ENCODE measurements at places on chromosomes 3 and 15.

DNA sequence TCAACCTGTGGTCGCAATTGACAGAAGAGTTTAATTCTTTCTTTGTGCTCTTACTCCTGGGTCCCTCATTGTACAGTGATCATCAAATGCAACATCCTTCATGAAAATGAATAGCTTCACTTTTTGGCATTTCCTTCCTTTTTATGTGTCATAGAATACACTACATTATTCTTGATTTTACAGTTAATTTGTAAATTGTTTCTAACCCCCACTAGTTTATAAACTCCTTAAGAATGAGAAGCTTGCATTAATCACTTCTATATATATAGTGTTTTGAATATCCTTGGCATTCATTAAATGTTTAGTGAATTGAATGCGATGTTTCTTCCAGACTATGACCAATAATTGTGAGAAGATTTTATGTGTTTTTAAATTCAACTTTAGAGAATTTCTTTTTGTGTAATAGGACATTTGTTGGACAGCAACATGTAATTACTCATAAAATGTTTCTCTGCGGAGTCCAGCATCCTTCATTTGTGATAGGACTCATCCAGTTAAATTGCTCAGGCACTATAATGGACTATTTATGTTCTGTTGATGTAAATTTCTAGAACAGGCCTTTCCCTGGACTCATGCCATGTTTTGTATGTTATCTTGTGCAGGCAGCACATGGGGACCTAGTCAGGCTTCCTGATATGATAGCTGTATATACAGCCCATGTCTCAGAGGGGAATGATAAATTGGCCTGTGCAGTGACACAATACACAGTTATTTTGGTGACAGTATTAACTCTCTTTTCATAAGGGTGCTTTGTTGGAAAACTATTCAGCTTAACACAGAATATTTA lies 51.3 kb downstream of the MBNL1 start:
- no peak for DNase-seq

DNA sequence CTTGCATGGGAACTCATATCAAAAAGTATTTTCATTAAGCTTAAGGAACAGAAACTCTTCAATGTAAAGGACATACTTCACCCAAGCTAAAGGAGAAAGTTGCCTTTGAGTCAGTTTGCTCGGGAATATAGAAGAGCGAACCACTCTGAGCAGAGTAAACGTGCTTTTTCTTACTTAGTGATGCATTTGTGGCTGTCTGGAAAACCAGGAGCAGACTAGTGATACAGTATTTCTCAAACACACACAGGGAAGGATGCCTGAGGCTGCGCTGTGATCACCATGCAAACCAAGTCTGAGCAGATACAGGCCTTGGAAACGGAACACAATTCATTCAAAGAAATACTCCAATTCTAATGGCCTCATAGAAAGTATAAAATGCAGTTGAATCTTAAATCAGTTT lies 121.0 kb upstream of the CDIN1 start:
- no peak for DNase-seq

- no peak for DNase-seq
Measured at GRCh38 chr15:69548395-69549180, 96.0 kb downstream of the RPLP1 start.

GRCh38 chr3:177257006-177257405 lies 59.7 kb upstream of the TBL1XR1 start:
- DNase-seq, result no peak

- DNase-seq, result no peak
Measured at GRCh38 chr3:107063351-107063750, 313.9 kb upstream of the CCDC54 start.

- no peak for DNase-seq
Measured at GRCh38 chr15:77021803-77022381, 27.0 kb downstream of the PSTPIP1 start.

DNA sequence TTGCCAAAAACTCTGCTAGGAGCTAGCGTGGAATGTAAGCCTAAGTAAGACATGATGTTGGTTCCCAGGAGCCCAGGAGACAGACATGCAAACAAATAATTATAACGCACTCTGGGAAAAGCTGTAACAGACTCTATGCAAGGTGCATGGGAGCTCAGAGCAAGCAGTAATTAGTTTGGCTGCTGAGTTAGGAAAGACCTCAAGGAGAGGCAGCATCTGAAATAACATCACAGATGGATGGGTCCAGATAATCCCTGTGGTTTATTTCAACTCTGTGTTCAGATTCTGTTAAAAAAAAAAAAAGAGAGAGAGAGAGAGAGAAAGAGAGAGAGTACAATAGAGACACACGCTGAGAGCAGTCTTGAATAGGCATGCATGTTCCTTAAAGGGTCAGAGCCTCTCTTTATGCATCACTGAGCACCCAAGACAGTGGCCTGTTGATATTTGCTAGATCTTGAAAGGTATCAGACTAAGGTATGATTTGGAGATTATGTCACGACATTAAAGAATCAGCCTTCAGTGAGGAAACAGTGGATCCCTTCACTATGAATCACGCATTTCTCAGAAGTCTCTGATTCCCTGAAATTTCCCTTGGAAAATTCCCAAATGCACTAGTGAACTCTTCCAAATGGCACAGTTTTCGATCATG lies 124.4 kb upstream of the LIPC start:
- peak; percentile 18 for DNase-seq

DNA sequence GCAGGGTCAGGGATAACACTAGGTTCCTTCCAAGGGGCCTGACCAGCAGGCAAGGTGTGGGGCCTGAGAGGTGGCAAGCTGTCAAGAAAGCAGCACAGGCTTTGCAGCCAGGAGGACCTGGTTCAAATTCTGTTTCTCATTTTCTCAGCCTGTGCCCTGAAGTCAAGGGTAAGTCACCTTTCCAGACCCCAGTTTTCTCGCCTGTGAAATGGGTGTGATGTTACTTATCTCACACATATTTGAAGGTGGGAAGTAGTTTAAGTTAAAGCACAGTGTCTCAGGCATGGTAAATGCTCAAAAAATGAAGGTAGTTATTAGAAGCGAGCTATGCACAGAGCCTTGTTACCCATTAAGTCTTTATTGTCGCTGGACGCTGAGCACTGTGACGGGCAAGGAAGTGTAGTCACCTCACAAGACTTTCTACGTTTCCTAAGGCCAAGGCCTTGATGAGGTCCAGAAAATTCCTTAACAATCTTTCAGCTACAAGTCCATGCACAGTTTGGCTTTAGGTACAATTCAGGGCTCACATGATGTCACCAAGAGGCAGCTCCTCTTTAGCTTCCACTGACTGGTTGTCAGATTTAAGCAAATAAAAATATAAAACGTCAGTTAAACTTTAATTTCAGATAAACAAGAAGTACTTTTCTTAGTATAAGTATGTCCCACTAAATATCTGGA lies 522.6 kb upstream of the PROK2 start:
- DNase-seq, result no peak

GRCh38 chr3:191357909-191358308 lies 27.6 kb upstream of the UTS2B start:
- no peak for DNase-seq

GRCh38 chr3:13587442-13587841 lies 38.5 kb downstream of the FBLN2 start:
- DNase-seq, result no peak

- no peak for DNase-seq
Measured at GRCh38 chr3:79040701-79041100, 727.1 kb downstream of the ROBO1 start.

- no peak for DNase-seq
Measured at GRCh38 chr3:44894485-44894884, 20.1 kb downstream of the TGM4 start.

GRCh38 chr3:41304593-41304992 lies 105.3 kb downstream of the CTNNB1 start:
- no peak for DNase-seq

DNA sequence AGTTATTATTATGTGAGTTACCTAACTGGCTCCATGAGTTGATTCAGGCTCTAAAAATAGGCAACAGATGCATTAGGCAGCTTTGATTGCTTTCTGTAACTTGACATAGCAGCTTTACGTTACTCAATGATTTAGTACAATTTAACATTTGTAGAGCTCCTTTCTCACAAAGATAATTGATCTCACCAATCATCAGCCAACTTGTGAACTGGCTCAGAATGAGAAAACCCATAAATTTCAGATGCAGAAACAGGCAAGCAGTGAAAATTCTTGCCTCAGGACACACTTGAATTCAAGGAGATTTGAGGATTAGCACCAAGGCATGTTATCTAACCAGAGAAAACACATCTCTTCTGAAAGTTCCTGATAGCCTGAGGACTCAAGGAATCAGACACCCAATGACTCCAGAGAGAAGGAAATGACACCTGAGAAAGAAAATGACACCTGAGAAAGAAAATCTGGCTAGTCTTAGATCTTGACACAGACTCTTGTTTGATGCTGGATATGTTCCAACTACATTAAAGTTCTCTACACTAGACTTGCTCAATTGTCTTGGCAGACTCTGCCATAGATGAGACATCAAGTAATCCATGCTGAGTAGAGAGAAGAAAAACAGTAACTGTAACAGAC lies 315.1 kb upstream of the CBLB start:
- peak; percentile 79 for DNase-seq

DNA sequence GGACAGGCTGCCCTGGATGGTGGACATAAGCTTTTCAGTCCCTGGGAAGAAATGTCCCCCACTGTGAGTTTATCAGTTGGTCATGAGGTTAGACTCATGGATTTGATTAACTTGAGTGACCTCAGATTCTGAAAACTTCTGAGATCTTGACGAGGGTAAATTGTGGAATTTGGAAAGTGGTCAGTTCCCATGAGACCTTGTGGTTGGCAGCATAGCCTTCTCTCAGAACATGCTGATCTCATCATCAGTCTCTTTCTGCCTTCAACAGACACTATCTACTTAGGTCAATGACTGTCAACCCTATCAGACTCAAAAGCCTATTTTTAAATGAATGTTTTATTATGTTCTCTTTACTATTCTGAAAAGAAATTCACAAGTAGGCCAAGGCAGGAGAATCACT lies 45.6 kb upstream of the NDUFB4 start:
- no peak for DNase-seq

DNA sequence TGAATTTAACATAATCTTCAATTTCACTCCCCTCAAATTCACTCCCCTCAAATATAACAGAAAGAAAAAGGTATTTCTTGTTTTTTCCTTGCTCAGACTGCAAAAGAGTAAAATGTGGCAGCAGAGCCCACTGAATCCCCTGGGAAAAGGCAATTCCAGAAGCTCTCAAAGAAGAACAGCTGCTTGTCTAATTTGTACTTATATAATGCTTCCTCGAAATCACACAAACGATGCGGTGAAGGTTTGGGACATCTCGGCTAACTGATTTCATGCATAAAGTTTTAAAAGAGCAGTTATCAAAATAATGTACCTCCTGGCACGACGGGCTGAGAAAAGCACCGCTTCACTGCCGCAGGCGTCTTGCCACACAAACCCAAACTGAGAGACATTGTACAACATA lies 10.7 kb downstream of the BDH1 start:
- DNase-seq, result no peak

DNA sequence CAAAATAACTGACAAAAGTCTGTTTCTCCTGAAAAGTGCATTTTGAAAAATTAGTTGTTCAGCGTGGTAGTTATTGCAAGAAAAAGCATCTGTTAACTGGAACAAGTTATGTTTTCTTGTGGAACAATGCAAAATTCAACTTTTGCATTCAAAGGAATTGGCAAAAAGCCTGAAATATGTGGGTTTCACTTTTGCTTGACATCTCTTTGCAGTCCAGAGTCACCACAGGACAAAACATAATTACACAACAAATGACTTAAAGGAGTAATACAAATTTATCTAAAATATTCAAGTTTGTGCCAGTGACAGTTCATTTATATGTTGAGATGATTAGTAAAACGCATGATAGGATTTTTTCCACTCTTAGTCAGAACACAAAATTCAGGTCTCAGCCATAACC lies 96.3 kb upstream of the P2RY1 start:
- DNase-seq, result no peak

- DNase-seq, result no peak
Measured at GRCh38 chr15:100987143-100987542, 68.0 kb downstream of the LRRK1 start.

- no peak for DNase-seq
Measured at GRCh38 chr3:160163229-160163878, 61.9 kb upstream of the C3orf80 start.

DNA sequence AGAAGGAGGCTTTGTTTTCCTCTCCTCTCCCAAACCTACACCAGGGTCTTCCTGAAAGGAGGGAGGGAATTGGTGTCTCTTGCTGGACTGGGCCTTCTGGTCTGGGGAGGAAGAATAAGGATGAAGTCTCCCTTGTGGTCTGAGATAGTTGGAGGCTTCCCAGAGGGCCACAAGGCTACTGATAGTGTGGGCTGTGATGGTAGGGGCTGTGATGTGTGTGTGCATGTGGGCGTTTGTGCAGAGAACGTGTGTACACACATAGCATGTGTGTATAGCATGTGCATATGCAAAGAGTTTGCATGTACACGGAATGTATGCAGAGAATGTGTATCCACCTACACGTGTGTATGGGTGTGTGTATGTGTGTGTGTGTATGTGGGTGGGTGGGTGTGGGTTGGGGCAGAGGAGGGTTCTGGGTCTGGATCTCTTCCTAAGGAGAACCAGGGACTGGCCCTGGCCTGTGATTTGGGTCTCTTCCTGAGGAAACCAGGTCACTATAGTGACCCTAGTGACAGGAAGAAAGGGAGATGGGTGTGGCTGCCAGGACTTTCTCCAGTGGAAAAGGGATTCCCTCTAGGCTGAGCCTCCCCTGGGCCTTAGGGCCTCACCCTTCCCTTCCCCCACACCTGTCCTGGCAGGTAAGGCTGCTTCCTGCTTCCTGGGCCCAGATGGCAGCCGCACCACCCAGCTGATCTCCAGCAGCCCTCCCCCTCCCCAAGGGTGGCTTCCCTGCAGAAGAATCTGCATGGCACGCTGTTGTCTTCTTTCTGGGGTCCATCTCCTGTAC lies 1.7 kb downstream of the FLNB start:
- DNase-seq, result no peak

DNA sequence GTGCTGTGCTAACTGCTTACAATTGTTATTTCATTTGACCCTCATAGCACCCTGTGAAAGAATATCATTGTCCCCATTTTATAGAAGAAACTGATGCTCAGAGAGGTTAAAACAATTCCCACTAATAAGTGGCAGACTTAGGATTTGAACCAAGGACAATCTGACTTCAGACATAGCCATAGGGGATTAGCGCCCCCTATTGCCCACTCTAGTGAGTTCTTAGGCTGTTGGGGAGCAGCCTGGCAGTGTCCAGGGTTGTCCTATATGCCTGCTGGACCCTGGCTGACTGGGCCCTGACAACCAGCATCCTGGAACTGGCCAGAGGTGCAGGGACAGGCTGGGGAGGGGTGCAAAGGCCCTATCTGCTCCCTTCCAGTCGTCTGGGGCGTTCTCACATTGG lies 15.4 kb downstream of the DPH3 start:
- no peak for DNase-seq

DNA sequence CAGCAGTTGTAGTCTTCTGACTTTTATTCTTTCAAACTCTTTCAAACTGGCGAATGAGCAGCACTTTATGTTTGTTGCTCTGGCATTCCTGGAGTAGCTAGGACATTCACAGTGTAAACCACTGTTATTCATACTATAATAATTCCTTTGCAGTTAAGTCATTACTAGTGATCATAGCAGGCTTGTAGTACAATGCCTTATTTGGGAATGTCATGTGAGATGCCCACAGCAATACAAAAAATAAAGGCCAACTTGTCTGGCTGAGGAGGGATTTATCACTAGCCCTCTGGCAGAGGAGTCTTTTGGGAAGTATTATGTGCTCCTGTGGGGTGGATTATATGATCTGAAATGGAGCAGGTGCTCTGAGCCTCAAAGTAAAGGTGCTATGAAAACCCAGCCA lies 197.2 kb downstream of the VGLL3 start:
- peak; percentile 97 for DNase-seq

Measured in fibroblast of the conjunctiva (primary cell).